ENCODE measurements at places on chromosomes 12 and 14. TPM values are rescaled to one million over a fixed set of nuclear protein-coding genes. Genes with fewer than 3 reads are reported as not detected.

Gene PAPLN
- not detected for total RNA-seq

- no peaks in the 10 kb centered on the region for H3K36me3 ChIP-seq
- DNase-seq = no peak
- no peak overlapping the region for H3K27ac ChIP-seq
- no peaks in the 10 kb centered on the region for H3K27me3 ChIP-seq
- H3K4me1 ChIP-seq = no peaks in the 10 kb centered on the region
- no peak overlapping the region for H3K4me3 ChIP-seq
These were observed 29.7 kb downstream of the AKAP6 start for GRCh38 chr14:32358781-32359180.

Gene MYH6
- not detected for total RNA-seq

GRCh38 chr14:93803408-93804318 is 15.4 kb upstream of the PRIMA1 start:
- H3K4me3 ChIP-seq = no peak overlapping the region
- H3K4me1 ChIP-seq = no peaks in the 10 kb centered on the region
- no peak for DNase-seq
- no peak overlapping the region for H3K27ac ChIP-seq
- H3K36me3 ChIP-seq = no peaks in the 10 kb centered on the region
- no peaks in the 10 kb centered on the region for H3K27me3 ChIP-seq

GRCh38 chr12:1805441-1806081 is 14.8 kb upstream of the LRTM2 start:
- DNase-seq = no peak
- peaks cover 8% of the 10 kb centered on the region for H3K4me1 ChIP-seq
- no peak overlapping the region for H3K4me3 ChIP-seq
- no peak overlapping the region for H3K27ac ChIP-seq

Gene FAM181A
- not detected for total RNA-seq

Gene KRT78
- not detected for total RNA-seq
